ENCODE measurements at places on chromosomes 4 and X. TPM values are rescaled to one million over a fixed set of nuclear protein-coding genes. Genes with fewer than 3 reads are reported as not detected.

DNA sequence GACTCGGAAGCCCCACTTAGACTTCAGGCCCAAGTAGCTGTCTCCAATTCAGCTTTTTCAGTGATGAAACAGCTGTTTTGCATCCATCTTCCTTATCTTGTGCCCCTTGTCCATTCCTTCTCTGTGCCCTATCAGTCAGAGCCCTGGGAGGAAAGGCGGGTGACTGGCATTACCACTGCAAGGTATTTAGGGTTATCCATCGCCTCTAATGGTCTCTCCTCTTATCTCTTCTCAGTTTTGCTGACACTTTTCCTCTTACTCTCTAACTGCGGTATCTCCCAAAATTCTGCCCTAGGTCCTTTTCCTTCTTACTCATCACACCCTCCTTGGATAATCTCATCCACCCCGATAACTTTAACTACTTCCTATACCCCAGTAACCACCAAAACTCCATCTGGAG, 13.7 kb downstream of the GAB3 start:
- no peak for DNase-seq

DNA sequence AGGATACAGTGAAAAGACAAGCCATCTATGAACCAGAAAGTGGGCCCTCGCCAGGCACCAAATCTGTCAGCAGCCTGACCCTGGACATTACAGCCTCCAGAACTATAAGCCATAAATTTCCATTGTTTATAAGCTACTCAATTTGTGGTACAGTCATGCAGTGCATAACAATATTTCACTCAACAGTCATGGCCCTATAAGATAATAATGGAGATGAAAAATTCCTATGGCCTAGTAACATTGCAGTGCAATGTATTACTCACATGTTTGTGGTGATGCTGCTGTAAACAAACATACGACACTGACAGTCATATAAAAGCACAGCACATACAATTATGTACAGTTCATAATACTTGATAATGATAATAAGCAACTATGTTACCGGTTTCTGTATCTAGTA, 17.1 kb upstream of the TLR1 start:
- DNase-seq = no peak

- no peak for DNase-seq
Observed at GRCh38 chr4:3655963-3656362, 110.2 kb upstream of the ADRA2C start.

- DNase-seq = no peak
Observed at GRCh38 chr4:15695240-15695699, 7.6 kb upstream of the BST1 start.

Gene NOP14
- total RNA-seq = 56.3 TPM

GRCh38 chr4:184294606-184295133, 77.0 kb upstream of the ENPP6 start:
- no peak for DNase-seq

- DNase-seq = no peak
Observed at GRCh38 chr4:106898621-106899230, 137.4 kb downstream of the DKK2 start.

Gene NAA11
- total RNA-seq = not detected

Gene KLHL4
- not detected for total RNA-seq
